Activated CD4-positive, alpha-beta memory T cell treated with anti-CD3 and anti-CD28 coated beads for 36 hours (primary cell): ENCODE measurements at places on chromosomes 16 and 17. TPM values are rescaled to one million over a fixed set of nuclear protein-coding genes. Genes with fewer than 3 reads are reported as not detected.

GRCh38 chr16:4615384-4616046 is 827 bp upstream of the UBALD1 start:
- peak; percentile 20 for DNase-seq

DNA sequence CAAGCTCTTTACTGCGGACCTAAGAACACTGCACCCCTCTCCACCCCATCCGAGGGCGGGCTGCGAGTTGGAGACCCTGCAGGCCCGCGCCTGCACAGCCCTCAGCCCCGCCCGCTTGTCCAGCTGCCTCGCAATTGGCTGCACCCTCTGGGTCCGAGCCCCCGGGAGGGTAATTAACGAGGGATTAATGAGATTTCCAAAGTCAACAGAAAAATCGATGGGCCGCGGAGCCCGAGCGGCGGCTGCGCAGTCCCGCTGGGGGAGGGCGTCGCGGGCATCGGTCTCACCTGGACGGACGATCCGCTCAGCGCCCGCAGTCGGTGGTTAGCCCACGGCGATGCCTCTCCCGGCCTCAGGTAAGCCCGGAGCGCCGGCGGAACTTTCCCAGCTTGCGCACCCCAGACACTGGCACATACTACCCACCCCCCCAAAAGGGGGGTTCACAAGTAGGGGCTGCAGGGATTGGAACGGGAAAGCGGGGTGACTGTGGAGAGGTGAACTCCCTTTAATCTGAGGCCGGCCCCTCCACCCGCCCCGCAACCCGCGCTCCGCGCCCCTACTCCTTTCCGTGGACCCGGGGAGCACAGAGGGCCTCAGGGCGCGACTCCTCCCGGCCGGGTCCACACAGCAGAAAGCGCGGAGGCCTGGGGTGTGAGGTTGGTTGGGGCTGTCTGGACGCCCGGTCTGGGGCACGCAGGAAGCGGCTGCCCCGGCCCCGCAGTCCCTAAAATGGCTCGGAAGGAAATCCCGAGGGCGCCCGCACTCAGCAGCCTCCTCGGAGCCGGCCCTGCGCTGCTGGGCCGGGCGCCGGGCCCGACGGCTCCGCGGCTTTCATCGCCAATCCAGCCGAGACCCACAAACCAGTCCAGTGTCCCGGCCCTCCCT is at the start of gene OTOP3:
OTOP3 (plus strand) TSS at position 314 of the 885 bp plus-strand sequence; CDS start at position 338, 24 bp downstream.
- DNase-seq: no peak

GRCh38 chr16:59697236-59697635 is 963.1 kb upstream of the GOT2 start:
- no peak for DNase-seq

DNA sequence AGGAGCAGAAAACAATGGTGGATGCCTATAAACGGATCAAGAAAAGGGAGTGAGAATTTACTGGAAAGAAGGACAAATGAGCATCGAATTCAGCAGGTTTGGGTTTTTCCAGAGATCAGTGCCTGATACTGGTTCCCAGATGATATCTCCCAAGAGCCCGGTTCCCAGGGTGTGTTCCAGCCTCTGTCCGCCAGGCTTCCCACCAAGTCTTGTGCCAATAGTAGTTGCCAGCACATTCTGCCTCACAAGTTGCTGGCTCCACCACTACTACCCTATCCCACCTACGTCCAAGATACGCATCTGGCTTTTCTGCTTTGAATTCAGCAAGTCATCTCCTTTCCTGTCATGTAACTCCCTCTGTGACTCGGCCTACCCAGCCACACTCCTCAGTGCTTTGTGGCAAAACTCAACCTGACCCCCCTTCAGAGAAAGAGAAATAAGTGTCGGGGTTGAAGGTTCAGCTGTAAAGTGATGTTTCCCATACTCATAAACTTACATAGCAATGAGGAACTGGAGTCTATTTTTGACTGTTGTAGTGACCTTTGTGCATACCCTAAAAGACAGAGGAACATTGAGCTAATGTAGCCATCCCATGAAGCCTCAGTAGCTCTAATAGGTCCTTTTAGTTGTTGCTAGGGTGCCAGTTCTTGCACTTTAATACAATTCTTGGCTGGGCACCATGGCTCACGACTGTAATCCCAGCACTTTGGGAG is 277.0 kb downstream of the IRX3 start:
- no peak for DNase-seq

DNA sequence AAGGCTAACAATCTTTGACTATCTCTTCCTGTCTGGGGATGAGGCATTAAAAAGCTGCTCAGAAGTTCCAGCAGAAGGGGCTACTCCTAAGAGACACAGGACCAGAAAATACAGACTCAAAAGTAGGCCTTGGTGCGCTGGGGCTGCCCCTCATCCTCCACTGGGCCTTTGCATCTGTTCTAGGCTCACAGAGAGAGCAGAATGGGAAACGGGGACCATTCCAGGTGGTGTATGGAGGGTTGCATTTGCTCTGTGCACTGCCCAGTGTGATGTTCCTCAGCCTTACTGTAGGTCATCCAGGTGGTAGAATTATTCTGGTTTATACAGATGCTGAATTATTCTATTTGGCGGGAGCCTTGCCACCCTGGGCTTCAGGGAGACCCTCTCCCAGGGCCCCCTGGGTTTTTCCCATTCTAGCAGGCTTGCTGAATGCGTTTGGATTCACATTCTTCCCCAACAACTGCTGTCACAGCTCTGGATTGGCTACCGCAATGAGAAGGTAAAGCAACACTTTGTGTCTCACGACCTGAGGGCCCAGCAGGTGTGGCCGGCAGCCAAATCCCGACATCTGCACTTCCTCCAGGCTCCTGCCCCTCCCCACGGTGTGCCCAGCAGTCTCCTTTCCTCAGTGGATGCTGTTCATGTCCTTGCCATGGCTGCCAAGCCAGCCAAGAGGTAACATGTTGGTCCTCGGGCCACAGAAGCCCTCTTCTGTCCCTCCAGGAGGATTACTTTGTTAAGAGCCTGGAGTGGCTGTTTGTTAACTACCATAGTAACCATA is 25.0 kb upstream of the ZNHIT3 start:
- DNase-seq: no peak

- no peak for DNase-seq
Measured at GRCh38 chr16:29963021-29963743, 1.3 kb downstream of the TMEM219 start.

GRCh38 chr17:51908841-51909537 is 249.5 kb downstream of the CA10 start:
- DNase-seq: no peak

Gene ZNF423
- not detected for total RNA-seq
